ENCODE measurements at places on chromosomes 16 and 17.

DNA sequence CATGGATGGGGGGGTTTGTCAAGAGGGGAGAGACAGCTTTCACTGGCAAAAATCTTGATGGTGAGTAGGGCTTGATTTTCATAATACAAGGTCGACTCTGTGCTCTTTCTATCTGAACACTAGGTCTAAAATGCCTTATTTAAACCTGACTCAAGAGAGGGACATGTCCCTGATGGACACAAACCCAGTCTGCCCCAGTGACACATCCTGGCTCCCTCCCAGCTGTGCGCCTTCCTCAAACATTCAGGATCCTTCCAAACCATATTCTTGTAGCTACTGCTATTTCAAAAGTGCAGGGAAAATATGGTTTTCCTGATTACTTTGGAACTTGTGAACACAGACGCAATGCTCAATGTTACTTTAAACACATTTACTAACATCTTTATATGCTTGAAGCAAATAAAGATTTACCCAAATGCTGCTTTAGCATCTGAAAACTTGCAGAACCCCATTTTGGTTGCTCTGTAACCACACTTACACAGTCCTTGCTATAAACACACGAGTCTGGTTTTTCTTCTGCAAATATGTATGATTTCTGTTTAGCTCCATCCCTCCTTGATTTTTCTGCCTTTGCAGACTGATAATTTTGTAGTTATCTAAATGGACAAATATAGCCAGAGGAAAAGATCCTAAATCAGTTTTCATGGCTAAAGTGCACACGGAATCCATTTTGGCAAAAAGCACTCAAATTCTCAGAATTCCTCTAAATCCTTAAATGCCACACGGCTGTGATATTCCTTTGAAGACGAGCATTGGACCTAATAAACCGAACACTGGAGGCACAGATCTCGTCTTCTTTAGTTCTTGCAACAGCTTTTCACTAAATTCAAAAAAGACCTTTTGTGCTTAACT lies 499.9 kb upstream of the ZFHX3 start:
- no peak for DNase-seq

GRCh38 chr16:35131429-35131828 lies 1672.0 kb downstream of the TP53TG3F start:
- DNase-seq: no peak

- DNase-seq: no peak
These were observed 559 bp downstream of the ITGAM start for GRCh38 chr16:31260136-31260931.

GRCh38 chr16:72246423-72246822 lies 74.5 kb upstream of the PMFBP1 start:
- DNase-seq: no peak

DNA sequence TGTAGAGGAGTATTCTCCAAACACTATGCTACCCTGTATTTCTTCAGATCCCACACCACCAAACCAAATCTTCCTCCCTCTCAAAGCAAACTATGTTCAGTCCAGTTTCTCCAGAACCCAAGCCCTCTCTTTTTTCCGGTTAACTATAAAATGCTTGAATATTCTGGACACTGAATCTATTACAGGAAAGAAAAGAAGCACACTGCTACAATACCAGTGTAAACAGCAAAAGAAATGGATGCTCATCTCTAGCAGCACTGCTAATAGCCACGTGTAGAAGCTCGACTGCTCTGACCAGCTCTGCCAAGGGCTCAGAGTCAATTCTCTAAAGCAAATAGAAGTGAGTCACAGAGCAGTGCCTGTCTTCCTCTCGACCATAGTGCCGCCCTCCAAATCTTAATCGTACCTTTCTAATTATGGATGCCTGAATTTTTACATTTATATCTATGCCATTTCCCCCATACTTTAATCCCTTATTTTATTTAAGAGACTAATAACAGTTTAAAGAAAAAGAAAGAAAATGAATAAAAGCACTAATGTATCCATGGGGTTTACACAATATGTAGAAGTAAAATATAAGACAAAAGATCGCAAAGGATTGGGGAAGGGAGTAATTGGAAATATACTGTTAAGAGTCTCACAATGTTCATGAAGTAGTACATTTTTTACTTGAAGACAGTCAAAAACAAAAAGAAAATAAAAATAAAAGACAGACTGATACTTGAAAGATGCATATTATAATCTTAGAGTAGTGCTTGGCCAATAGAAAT lies 154.5 kb downstream of the PARN start:
- DNase-seq: no peak

- DNase-seq: no peak
These were observed 25.4 kb downstream of the PCTP start for GRCh38 chr17:55776271-55776670.

DNA sequence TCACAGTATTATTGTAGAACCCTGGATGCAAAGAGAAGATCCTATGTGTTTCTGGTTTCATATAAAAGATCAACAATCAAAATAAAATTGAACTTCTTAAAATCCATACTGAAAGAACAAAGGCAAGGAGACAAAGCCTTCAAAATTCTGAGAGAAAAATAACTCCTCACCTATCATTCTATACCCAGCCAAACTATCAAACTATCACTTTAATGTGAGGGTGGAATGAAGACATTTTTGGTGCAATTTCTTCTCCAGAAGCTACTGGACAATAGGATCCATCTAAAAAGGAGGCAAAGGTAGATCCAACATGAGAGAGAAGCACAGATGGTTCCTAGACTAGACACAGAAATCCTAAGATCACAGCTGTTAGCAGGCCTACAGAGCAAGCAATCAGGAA lies 71.1 kb downstream of the CPPED1 start:
- DNase-seq: no peak

GRCh38 chr17:72706396-72706981 lies 386.0 kb downstream of the SLC39A11 start:
- DNase-seq: no peak

DNA sequence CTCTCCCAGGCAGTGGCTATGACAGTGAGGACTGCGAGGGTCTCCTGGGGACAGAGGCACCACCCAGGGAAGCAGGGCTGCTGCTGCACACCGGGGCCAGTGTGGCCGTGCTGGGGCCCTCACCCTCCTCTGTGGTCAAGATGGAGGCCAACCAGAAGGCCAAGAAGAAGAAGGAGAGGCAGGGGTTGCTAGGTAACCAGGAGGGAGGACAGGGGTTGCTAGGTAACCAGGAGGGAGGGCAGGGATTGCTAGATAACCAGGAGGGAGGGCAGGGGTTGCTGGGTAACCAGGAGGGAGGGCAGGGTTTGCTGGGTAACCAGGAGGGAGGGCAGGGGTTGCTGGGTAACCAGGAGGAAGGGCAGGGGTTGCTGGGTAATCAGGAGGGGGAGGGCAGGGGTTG lies 55.2 kb downstream of the ACTG1 start:
- no peak for DNase-seq

DNA sequence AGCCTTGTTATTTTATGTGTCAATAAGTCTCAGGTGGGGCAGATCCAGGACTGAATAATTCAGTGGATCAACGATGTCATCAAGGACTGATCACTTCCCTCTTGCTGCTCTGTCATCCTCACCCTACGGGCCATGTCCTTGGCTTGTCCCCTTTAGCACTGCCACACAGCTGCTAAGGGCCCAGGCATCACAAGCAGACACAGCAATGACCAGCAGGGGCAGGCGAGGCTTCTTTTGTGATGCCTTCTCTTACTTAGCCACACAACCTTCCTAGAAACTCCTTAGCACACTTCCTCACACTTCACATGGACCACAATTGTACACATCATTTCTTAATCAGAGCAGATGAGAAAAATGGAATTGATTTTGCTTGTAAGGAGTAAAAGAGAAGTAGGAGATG lies 356.3 kb upstream of the SOX9 start:
- DNase-seq: peak; percentile 67

DNA sequence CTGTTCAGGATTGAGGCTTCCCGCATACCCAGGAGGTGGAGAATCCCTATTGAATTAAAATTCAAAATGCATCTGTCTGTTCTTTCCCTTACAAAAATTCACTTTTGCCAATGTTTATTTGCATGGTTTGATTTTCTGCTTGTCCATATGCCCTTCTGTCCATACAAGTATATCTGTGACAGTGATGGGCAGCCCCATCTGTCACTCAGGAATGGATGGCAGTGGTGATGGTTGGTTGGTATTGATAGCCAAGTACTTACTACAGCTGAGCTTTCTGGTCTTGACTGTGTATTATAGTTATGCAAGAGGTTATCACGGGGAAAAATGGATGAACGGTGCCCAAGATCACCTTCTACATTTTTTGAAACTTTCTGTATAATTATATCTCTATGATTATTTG lies 171.0 kb downstream of the RBFOX1 start:
- DNase-seq: no peak

- no peak for DNase-seq
These were observed 28.5 kb upstream of the EFCAB13 start for GRCh38 chr17:47295037-47295873.

GRCh38 chr17:988561-988960 lies 8.4 kb upstream of the TIMM22 start:
- no peak for DNase-seq

DNA sequence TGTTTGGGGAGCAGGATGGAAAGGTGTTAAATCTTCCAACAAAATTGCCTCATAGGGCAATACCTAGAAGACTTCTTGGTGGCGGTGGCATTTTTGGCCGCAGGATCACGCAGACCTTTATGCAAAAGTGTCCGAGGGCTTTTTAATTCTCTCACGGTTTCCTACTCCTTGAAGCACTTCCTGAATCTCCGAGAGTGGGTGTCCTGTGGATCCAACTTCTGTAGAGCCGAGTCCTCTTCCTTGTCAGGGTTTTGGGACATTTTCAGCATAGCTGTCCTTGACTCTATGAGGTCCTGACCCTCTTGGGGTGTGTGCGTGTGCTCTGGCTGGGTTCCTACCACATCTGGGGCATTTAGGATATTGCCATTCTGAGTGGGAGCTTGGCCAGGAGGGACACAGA lies 31.7 kb downstream of the IL21R start:
- no peak for DNase-seq

GRCh38 chr16:17364319-17365210 lies 106.2 kb downstream of the XYLT1 start:
- DNase-seq: no peak

DNA sequence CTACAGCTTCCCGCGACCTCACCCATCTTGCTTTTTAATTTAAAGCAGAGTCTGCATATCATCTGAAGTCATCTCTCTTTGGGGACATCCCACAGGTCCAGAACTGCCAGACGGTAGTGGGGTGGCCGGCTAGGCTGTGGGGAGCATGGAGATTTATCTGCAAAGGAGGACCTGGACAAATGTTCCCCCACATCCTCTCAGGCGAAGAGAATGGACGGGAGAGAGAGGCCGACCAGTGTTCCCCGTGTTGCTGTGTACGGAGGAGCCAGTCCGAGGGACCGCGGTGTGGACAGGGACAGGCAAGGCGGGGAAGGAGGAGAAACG lies 665 bp upstream of the MT1M start:
- DNase-seq: no peak

Data from HEK293T (cell line).